ENCODE measurements at places on chromosomes 2 and 18.

GRCh38 chr2:46471-47345, at the start of gene FAM110C:
TSS of gene FAM110C (minus strand) at chr2:46505. CDS start at chr2:46385, 120 bp downstream.
- DNase-seq: no peak

- no peak for DNase-seq
Observed at GRCh38 chr2:232873292-232873908, 3.3 kb downstream of the SNORC start.

GRCh38 chr2:130729322-130730299, 741 bp downstream of the GPR148 start:
- no peak for DNase-seq

DNA sequence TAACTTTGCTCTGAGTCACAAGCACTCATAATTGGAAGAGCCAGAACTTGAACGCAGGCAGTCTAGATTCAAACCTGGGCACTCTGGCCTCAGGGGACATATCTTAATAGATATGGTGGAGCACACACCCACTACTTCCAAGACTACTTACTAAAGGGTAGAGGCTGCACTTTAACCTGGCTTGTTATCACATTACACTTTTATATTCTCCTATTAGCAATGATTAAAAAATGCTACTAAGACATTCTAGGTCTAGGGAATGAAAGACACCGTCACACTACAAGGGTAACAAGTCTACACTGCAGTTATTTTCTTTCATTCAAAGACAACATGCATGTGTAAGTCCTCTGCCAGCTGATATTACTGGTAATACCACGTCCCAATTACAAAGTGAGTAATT, 258.8 kb downstream of the ZNF521 start:
- DNase-seq: no peak

DNA sequence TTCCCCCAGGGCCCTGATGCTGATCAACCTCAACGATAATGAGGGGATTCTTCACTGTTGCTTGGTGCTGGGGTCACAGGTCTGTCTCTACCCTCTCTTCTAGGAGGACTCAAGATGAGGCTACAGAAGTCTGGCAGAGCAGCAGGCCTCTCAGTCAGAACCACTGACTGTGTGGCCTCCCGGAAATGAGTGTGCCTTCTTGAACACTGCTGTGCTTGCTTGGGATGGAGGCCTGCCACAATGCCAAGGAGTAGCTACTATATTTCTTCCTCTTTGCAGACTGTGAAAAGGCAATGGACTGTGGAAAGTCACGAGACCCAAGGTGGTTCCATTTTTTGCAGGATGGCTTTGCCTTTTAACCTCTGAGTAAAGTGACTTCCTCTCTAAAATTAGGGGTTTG, 5.8 kb upstream of the HOXD1 start:
- DNase-seq: no peak

DNA sequence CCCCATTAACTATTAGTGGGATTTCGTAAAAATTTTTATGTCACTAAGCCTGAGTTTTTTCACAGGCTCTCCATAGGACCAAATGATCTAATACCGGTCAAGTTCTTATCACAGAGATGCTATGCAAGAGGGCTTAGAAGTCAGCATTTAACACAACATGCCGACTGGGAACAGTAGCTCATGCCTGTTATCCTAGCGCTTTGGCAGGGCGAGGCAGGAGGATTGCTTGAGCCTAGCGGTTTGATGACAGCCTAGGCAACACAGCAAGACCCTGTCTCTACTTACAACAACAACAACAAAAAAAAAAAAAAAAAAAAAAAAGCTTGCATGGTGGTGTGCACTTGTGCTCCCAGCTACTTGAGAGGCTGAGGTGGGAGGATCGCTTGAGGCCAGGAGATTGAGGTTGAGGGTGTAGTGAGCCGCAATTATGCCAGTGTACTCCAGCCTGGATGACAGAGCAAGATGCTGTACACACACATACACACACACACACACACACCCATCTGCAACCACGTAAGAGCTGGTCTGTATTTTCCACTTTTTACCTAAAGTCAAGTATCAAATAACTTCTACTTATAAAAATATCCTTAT, 67.6 kb upstream of the FAM124B start:
- no peak for DNase-seq

DNA sequence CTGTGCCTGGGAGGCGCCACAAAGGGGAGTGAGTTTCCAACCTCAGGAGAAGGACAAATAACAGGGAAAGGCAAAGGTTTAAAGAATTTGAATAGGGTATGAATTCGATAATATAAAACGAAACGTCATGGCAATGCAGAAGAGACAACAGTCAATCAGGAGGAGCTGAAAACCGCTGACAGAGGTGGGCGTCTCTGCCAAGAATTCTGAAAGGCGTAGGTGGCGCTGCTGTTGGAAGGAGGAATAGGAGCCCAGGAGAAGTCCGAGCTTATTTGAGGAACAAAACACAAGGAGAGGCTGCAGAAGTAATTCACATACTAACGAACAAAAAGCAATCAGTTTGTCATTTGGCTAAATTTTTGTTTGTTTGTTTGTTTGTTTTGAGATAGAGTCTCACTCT, 485.8 kb upstream of the POU3F3 start:
- no peak for DNase-seq

DNA sequence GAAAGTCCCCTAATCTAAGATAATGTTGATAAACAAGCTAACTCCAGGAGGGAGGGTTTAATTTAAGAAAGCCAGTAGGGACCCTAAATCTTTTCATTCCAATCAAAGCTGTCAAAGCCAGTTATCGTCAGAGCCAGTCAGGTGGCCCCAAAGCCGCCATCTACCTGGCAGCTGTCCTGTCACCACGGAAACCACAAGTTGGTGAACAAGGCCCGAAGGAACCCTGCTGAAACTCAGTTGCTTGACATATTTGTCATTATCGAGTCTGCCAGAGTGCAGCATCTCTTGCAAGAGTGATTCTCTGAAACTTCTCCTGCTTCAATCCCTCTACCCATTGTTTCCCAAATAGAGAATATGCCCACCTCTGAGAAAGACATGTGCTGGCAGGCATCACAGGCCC, 30.8 kb upstream of the POLE4 start:
- no peak for DNase-seq

GRCh38 chr2:150462770-150463169, 24.7 kb downstream of the RND3 start:
- DNase-seq: no peak

DNA sequence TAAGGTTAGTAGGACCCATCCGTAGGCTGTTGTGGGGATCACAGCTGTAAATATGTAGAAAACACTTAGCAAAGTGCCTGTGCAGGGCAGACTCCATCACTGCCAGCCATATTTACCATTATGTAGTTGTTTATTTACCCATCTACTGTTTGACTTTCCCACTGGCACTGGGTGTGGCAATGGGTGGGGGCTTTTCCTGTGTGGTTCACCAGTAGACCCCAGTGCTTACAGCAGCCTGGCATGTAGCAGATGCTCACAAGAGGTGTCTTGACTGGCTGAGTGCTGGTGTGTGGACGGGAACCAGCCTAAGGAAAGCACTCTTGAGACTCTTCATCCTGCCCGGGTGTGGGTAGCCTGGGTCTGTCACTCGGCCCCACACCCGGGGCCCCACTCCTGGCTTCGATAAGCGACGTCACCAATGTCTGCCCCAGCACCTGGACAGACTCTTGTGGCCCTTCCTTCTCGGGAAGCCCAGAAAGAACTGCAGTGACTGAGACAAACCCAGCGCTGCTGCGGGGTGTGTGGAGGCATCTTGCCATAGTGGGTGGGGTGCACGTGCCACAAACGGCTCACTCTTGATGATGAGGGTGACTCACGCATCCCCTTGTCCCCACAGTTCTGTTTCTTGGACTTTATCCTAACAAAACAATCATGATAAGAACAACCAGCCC, 78.3 kb downstream of the HDAC4 start:
- no peak for DNase-seq

DNA sequence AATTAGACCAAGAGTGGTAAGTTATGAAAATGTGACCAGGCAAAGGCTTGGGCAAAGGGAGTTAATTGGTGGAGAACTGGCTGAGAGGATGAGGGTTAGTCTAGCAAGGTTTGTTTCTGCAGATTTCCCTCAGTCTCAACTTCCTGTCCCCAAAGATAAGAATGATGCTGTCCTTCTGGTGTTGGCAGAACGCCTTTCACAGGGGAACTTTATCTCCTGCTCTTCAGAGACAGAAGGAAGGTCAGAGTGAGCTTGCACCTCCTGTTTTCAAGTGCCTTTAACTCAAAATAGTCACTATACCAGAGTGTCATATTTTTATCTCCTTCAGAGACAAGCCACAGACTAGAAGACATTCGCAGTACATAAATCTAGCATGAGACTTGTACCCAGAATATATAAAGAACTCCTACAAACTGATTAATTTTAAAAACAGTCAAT, 95.7 kb downstream of the TEX51 start:
- no peak for DNase-seq
